NCI-H524 treated with DMSO at 0.1 percent for 48 hours (cell line): ENCODE measurements at places on chromosomes 2 and 18.

DNA sequence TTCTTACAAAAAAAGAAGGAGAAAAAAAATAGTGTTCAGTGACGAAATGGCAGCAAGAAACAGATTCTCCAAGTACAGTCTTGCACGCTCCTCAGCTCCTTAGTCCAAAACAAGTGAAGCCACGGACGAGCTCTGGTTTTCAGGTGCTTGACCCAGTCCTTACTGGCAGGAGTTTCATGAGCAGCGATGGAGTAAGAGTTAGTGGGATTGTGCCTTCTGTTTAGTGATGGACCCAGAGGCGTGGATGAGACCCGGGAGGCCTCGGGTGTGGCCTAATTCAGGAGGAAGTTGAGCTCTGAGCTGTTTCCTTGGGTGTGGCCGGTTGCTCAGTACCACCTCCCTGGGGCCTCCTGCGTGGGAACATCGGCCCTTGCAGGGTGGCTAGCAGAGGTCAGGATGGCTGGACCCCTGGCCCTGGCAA, 52.0 kb downstream of the KIF5C start:
- no peak for DNase-seq

DNA sequence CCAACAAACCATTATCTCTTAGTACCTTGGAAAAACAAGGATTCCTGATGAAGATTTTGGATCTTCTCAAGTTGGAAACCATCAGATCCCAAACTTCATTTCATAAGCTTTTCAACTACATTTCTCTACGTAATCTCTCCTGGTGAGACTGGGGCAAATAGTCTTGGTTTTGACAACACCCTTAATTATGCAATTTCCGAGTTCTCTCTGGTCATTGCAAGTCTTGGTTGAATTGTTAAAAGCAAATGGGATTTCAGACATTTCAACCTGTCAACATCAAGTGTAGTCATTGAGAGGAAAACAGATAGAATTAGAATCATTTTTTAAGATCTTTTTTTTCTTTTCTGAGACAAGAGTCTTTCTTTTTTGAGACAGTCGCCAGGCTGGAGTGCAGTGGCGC, 26.2 kb downstream of the KLF7 start:
- DNase-seq: no peak

DNA sequence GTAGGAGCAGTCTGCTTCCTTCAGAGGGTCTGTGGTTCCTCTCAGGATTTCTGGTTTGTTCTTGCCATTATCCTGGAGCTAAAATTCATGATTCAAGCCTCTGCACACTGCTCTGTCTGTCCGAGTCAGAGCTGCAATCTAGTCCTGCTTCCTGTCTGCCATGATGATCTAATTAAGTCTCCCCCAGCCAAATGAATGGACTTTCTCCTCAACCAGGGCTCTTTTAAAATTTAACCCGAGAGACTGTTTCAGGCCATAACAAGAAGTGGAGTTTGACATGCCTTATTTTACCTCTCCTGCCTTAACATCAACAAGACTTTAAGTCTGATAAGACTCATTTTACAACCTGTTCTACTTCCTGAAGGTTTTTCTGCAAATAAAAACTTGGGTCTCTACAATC, 1009.6 kb upstream of the DDX18 start:
- DNase-seq: no peak

DNA sequence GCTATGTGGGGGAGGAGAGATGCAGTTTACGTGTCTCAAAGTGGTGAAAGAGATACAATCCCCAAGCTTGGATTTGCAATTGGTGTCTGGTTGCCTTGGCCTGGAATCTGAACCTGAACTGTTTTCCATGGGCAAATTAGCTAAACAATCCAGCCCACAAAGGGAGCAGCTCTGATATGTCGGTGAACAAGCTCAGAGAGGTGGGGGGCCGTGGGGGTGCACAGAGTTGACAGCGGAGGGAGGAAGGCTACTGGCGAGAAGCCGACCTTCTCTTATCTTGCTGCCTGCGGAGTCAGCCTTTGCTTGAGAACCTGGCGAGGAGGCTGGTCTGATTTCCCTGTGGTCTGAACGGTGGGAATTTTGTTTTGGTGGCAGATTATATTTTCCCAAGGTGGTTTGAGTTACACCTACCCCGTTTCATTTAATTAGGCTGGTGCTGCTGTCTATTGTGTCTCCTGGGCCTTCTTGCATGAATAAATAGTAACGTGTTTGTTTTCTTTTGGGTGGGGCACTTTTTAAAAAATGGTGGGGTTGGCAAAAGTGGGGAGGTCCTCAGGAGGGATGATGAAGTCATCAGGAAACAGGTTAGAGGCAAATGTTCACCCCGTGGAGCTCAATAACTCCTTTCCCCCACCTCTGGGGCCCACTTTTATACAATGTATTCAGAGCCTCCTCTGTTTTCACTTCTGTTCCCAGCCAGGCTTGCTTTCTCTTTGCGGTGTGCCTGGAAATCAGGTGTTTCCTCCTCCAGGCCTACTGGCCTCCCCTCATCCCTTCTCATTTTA, 80.9 kb upstream of the IGFBP5 start:
- DNase-seq: no peak

DNA sequence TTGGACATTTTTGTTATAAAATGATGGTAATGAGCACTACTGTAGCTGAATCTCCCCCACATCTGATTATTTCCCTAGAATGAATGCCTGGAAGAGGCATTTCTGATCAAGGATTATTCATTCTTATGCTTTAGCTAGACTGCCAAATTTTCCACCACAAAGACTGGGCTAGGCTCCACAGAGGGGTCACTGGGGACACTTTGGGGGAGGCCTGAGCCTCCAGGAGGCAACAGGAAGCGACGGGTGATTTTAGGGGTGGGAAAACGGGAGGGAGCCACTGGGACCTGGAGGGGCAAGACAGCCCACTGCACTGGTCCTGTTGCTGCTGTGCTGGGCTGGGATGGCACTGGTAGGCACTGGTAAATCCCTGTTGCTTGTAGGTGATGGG, 2.4 kb upstream of the ASB1 start:
- DNase-seq: no peak

DNA sequence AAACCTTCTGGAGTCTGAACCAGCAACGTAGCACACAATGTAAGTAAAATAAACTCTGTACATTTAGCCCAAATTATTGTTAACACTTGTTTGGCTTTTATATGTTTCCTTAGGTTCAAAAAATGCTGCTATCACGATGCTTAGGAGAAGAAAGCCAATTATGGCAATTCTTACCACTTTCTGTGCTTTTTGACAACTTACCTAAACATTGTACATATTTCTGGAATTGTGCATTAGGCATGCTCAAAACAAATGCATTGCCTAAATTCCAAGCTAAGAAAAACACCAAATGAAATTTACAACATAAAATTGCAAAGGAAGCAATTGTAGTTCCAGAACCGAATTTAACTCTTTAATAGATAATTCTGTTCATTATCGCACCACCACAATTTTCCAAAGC, 585.6 kb upstream of the DSEL start:
- no peak for DNase-seq

DNA sequence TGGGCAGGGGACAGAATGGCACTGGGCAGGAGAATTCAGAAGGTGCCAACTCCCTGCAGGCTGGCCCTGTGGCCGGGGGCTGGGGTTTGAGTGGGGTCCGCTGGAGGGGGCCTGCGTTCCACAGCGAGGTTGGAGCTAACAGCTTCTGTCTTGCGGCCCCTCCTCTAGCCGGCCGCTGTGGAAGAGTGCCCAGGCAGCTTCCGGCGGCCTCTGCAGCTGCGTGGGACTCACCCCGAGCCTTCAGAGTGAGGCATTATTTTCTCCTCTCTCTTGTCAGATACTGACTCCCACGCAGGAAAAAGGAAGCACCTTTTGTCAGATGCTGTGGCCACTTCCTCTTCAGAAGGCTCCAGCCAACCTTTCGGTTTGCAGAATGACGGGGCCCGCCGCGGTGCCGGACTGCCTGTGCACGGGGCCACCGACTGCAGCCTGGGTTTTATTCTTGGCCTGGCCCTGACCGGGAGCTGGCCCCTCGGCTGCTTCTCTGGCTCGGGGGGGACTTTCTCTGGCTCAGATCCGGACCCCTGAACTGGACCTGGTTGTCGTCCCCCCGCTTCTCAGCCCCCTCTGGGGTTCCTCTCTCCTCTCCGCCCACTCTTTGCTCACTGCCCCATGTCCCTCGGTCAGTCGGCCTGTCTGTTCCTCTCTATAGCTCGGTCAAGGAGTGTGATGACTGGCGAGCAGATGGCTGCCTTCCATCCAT, 40.1 kb downstream of the ARHGAP25 start:
- no peak for DNase-seq

GRCh38 chr2:236375973-236376476, 111.8 kb upstream of the ASB18 start:
- DNase-seq: no peak

DNA sequence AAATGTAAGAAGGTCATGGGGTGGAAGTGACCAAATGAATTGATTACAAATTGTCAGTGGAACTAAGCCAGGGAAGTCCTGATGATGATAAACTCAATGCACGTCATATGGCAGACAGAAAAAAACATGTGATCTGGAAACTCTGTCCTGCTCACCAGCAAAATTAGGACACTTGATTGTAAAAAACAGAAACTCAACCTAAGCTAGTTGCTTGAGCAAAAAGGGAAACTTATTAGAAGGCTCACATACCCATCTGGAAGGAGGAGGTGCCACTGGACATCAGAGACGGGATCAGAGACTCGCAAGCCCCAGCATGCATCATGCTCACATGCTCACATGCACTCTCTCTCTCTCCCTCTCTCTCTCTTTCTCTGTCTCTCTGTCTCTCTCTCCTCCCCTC, 96.8 kb downstream of the SP3 start:
- DNase-seq: no peak

DNA sequence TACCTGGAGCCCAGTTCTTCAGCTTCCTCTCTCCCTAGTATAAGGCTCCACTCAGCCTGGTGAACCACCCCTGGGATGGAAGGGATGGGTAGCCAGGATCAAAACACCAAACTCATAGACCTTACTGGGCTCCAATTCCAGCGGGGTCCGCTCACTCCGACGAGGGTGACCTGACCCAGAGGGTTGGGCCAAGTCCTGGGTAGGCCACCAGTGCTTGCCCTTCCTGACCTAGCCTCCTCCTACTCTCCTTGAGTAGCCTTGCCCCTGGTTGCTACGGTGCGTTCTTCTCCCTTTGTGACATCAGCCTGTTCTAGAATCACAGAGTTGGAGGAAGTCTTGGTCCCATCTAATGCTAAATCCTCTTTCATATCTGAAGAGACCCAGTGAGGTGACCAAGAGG, 537 bp upstream of the STAT4 start:
- no peak for DNase-seq

DNA sequence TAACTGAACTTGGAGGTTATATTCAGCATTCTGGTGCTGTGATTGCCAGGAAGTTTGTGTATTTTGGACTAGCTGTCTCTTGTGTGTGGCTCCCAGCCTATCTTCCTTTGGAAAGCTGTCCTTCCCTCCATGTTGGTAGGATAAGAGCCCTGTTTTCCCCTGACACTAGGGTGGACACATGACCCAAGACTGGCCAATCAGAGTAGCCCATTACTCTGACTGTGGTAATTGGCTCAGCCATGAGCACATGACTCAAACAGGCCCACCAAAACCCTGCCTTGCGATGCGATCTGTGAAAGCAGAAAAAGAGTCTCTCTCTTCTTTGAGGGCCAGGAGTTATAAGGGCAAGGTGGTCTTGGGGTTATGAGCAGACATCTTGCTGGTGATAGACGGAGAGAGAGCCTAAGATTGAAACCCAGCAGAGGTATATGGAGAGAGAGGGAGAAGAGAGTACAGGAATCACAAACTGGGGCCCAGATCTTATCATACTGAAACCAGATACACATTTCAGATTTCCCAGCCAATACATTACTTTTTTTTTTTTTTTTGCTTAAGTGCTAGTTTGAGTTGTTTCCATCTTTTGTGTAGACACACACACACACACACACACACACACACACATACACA, 45.3 kb upstream of the SERPINE2 start:
- DNase-seq: no peak
